HT-29 (cell line): ENCODE measurements at places on chromosomes 6 and 20. TPM values are rescaled to one million over a fixed set of nuclear protein-coding genes. Genes with fewer than 3 reads are reported as not detected.

DNA sequence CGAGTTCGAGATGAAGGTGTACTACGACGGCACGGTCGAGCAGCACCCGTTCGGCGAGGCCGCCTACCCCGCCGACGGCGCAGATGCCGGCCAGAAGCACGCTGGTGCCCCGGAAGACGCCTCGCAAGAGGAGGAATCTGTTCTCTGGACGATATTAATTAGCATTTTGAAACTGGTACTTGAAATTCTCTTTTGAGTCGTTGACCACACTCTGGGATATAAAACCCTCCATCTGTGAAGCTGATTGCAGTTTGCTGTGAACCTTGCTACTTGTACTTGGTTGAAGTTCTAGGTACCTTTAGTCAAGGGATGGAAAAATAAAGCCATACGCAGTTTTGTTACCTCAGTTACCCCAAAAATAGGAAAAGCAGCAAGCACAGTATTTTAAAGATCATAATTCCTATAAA is 917 bp downstream of the C6orf120 start:
- DNase-seq, result peak; percentile 60

- DNase-seq, result no peak
These were observed 1590.8 kb downstream of the GRIK2 start for GRCh38 chr6:102984357-102984756.

The TMEM74B gene
- total RNA-seq, result 8.8 and 8.9 TPM in 2 replicates

DNA sequence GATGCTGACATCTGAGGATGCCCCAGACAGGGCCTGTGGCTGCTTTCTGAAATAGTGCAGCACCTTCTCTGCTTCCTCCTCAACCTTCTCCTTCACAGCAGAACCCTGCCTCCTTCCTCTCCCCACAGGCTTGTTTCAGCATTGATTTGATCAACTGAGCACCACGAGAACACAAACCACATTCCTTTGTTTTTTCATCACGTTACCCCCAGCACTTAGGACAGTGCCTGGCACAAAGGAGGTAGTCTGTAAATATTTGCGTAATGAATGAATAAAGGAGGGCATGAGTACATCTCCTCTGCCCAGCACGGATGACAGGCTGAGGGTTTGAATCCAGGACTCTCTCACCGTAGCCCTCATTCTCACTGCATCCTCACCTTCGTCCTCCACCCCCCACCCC is 21.3 kb upstream of the WFDC2 start:
- no peak for DNase-seq

The RAB32 gene
- 5.7 and 5.8 TPM in 2 replicates for total RNA-seq

DNA sequence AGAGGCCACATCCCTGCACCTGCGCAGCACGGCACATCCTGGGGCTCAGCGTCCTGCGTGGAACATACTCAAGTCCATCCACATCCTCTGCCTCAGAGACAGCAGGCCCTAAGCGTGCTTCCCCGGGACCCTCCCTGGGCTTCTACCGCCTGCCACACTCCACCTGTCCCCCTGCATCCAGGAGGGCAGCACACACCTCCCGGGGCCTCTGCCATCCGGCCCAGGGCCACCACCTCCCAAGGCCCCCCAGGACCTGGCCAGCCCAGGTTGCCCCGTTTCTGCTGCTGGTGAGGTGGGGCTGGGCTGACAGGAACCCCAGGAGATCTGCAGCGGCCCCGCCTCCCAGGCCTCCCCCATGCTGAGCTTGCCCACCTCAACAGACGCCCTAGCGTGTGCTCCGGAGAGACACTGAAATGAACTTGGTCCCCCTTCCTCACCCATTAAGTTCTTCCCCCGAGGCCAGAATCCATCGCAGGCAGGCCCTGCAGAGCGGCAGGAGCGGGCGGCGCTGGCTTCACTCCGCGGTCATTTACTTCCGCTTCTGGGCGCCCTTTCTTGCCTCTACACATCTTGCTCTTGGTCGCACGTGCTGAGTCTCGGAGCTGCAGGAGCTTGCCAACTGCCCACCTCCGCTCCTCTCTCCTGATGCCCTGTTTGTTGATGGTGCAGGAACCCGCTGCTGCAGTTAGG is 235.3 kb downstream of the TAF4 start:
- DNase-seq, result no peak

- peak; percentile 25 for DNase-seq
These were observed 111.0 kb downstream of the SOBP start for GRCh38 chr6:107600936-107601335.

GRCh38 chr6:143078468-143079324 is 18.0 kb downstream of the AIG1 start:
- DNase-seq, result no peak

The KCNB1 gene
- not detected in 2 replicates for total RNA-seq

DNA sequence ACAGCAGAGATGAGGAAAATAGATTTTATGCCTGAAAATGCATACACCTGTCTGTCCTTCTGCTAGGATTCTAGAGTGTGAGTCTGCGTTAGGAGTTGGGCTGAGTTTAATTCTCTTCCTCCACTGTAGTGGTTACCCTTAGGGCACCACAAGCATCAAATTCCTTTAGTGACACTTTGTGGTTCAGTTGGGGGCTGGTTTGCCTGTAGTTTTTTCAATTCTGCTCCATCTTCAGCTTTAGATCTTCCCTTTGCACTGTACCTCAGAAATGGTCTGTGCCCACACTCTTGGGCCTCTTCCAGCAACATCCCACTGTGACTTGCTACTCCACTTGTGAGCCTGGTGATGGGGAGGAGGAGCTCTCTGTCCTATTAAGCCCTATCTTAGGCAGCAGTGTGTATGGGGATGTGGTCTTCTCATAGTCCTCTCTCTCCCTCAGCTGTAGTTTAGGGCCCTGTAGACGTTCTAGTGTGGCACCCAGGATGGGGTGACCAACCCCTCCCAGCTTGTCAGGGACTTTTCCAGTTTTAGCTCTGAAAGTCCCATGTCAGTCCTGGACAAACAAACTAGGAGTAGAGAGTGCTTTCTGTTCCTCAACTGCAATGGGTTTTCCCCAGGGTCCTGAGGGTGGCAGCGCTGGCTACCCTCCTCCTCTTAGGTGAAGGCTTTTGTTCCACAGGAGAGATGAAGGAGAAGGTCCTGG is 19.7 kb upstream of the OGFRL1 start:
- no peak for DNase-seq

DNA sequence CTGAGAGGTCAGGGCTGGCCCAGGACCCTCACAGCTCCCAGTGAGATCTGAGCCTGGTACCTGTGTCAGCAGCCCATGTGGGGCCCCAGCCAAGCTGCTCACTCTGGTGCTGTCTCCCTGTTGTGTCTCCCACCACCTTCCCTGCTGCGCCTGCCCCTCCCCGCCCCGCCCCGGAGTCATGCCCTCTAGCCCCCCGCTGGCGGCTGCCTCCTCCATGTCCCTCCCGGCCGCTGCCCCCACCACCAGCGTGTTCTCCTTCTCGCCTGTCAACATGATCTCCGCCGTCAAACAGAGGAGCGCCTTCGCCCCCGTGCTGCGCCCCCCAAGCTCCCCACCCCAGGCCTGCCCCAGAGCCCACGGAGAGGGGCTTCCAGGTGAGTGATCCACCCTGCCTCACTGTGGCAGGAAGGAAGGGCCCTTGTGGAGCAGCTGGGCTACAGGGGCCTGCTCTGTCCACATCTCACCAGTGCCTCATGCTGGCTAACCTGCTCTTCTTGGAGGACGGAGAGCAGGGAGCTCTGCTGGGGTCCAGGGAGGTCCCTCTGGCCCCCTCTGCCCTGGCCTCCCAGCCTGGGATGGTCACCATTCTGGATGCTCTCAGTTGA is 44.9 kb downstream of the CPXM1 start:
- DNase-seq, result no peak

DNA sequence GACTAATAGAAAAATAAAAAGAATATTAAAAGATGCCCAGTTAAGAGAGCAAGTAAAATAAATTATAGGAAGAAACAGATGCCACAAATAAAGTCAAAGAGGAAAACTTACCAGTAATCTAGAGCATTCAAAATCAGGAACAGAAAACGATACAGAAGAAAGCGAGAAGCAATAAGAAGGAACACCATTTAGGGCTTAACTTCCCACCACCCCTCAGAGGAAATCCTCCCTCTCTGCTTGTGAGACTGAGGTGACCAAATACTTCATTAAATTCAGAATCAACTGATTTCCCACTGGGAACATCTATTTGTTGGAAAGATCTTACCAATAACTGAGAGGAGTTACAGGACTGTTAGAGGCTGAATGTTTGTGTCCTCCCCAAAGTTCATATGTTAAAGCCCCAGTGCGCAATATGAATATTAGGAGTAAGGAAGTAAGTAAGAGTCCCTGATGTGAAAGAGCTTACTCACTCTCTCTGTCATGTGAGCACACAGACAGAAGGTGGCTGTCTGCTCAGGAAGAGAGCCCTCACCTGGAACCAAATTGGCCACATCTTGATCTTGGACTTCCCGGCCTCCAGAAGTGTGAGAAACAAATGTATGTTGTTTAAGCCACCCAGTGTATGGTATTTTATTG is 19.5 kb downstream of the KATNA1 start:
- DNase-seq, result peak; percentile 11

DNA sequence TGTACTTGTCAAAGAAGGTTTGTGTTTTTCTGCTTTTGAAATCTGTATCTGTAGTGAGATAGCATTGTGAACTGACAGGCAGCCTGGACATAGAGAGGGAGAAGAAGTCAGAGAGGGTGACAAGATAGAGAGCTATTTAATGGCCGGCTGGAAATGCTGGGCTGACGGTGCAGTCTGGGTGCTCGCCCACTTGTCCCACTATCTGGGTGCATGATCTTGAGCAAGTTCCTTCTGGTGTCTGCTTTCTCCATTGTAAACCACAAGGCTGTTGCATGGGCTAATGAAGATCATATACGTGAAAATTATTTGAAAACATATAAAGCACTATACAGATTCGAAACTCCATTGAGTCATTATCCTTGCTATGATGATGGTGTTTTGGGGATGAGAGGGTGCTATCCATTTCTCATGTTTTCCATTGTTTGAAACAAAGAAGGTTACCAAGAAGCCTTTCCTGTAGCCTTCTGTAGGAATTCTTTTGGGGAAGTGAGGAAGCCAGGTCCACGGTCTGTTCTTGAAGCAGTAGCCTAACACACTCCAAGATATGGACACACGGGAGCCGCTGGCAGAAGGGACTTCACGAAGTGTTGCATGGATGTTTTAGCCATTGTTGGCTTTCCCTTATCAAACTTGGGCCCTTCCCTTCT is 18.4 kb downstream of the CD83 start:
- DNase-seq, result no peak

DNA sequence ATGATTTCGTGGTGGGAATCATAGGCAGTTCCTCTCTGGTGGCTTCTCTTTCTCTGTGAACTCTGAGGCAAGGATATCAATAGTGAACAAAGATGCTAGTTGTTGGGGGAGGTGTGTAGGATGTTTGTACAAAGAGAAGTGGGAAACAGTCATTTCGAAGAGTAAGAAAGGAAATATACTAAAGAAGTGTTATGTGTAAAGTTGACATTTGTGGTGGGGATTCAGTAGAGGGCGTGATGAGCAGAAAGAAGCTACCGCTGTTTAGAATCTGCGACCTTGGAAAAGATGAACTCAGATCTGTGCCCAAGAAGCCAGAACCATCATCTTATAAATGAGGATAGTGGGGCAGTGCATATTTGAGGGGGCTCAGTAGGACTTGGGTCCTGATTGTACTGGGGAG is 11.4 kb downstream of the SLC35F1 start:
- no peak for DNase-seq

The ESR1 gene
- not detected in 2 replicates for total RNA-seq

The OLIG3 gene
- total RNA-seq, result not detected in 2 replicates

The MEA1 gene
- total RNA-seq, result 91.0 and 91.3 TPM in 2 replicates

The POPDC3 gene
- not detected in 2 replicates for total RNA-seq

The GLP1R gene
- total RNA-seq, result not detected in 2 replicates
